Erythroblast (primary cell): ENCODE measurements at places on chromosomes 3 and 15.
A peak's percentile ranks its signal among the peaks of the same experiment; 100 is the strongest.

GRCh38 chr3:123511726-123512125 is 62.8 kb upstream of the ADCY5 start:
- no peak for DNase-seq

GRCh38 chr3:79258479-79258878 is 509.3 kb downstream of the ROBO1 start:
- no peak for DNase-seq

- DNase-seq: no peak
These were observed 756.6 kb upstream of the ARPP21 start for GRCh38 chr3:34882764-34883163.

DNA sequence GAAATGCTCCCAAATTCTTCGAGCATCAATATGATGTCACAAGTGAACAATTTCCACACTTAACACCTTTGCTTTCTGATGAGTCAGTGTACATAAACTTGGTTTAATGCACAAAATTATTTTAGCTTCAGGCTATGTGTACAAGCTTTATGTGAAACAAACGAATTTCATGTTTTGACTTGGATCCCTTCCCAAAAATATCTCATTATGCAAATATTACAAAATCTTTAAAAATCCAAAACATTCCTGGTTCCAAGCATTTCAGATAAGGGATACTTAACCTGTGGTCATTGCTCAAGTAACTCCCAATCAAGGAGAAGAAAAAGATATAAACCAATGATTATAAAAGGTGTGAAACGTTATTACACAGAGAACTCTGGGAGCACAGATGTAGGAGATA is 25.2 kb downstream of the RAB5A start:
- no peak for DNase-seq

DNA sequence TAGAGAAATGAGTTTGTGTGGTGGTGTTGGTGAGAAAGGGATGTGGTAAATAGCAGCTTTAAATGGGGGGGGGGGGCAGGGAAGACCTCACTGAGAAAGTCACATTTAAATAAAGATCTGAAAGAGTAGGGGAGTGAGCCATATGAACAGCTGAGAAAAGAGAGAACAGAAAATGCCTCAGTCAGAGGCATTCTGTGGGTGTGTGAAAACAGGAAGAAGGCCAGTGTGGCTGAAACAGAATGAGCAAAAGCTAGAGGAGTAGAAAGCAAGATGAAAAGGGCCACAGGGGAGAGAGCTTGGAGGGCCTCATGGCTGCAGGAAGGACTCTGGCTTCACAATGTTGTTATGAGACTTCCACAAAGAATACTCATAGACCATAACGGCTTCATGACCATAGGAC is 783.3 kb downstream of the ZPLD1 start:
- DNase-seq: no peak

- DNase-seq: peak; percentile 34
These were observed 1.1 kb upstream of the VIPR1 start for GRCh38 chr3:42501321-42501680.
